ENCODE measurements at places on chromosomes 16 and 17.
A peak's percentile ranks its signal among the peaks of the same experiment; 100 is the strongest.

DNA sequence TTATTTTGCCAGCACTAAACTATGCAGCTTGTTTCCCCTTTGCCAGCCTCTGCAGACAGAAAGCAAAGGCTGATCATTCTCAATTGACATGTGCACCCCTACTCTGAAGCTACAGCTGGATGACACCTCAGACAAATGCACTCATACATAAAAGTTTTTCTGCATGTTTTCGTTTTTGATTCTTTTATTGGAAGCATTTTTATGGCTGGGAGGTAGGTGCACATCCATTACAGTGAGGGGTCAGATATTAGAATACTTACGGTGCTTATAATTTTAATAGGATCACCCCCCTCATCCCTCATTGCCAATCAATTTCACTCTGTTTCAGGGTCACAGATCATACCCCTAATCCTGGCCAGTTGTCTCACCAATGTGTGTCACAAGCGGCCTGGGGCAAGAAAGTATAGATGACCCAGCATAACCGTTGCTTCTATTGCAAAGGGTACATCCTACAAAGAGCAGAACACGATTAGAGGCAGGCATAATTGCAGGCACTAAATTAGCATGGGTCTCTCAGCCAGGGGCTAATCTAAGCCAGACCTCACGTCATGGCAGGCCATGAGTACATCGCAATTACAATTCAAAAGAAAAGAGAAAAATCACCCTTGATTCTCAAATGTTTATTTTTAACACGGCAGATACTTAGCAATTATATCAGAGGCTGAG, 89.5 kb upstream of the SOX9 start:
- no peak for DNase-seq

GRCh38 chr17:31404028-31404949, 12.8 kb downstream of the RAB11FIP4 start:
- DNase-seq, result no peak

GRCh38 chr16:28607116-28607623, 2.7 kb downstream of the SULT1A1 start:
- no peak for DNase-seq

GRCh38 chr16:19499006-19499405, 22.9 kb downstream of the GDE1 start:
- DNase-seq, result no peak

- DNase-seq, result peak; percentile 41
These were observed 6.5 kb downstream of the IRX5 start for GRCh38 chr16:54936979-54937670.

DNA sequence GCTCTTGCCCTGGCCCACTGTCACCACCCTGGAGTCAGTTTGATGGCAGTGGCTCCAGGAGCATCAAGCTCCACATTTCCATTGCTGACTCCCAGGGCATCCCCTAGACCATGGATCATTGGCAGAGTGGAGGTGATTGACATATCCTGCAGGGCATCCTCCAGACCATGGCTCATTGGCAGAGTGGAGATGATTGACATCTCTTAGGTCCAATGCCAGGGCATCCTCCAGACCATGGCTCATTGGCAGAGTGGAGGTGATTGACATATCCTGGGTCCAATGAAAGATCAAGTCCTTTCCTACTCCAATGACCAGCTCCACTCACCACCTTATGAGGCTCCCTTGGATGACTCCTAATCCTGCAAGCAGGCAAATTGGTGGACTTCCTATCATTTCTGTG, 174.3 kb upstream of the NLRP1 start:
- peak; percentile 32 for DNase-seq

DNA sequence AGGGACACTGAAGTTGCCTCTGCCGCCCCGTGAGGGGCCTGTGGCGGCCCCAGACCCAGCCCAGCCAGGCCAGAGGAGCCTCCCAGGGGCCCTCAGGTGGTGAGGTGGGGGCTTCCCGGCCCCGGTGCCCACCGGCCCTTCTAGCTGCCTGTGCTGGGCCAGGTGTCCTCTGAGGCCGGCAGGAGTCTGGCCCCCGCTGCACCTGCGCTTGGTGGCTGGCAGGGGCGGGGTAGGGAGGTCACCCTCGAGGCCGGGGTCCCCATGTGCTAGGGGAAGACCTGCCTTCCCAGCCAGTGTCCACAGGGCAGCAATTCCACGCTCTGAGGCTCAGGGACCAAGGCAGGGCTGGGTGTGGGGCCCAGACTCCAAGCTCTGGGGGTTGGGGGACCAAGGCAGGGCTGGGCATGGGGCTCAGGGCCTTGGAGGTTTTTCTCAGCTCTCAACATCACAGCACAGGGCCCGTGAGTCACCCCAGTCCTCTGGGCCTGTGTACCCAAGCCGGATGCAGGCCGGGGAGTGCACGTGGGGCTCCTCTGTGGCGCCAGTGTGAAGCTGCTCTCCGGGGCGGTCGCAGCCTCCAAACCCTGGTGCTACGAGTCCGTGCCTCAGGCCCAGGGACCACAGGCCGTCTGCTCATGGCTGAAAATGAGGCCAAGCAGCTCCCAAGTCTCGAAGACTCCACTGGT, 1.3 kb upstream of the CCDC154 start:
- no peak for DNase-seq

GRCh38 chr16:67841198-67841815, 813 bp upstream of the THAP11 start:
- DNase-seq, result peak; percentile 74

GRCh38 chr16:86931410-86931941, 353.1 kb downstream of the FOXL1 start:
- DNase-seq, result no peak

GRCh38 chr17:64087252-64088005, 42.5 kb downstream of the ERN1 start:
- no peak for DNase-seq

DNA sequence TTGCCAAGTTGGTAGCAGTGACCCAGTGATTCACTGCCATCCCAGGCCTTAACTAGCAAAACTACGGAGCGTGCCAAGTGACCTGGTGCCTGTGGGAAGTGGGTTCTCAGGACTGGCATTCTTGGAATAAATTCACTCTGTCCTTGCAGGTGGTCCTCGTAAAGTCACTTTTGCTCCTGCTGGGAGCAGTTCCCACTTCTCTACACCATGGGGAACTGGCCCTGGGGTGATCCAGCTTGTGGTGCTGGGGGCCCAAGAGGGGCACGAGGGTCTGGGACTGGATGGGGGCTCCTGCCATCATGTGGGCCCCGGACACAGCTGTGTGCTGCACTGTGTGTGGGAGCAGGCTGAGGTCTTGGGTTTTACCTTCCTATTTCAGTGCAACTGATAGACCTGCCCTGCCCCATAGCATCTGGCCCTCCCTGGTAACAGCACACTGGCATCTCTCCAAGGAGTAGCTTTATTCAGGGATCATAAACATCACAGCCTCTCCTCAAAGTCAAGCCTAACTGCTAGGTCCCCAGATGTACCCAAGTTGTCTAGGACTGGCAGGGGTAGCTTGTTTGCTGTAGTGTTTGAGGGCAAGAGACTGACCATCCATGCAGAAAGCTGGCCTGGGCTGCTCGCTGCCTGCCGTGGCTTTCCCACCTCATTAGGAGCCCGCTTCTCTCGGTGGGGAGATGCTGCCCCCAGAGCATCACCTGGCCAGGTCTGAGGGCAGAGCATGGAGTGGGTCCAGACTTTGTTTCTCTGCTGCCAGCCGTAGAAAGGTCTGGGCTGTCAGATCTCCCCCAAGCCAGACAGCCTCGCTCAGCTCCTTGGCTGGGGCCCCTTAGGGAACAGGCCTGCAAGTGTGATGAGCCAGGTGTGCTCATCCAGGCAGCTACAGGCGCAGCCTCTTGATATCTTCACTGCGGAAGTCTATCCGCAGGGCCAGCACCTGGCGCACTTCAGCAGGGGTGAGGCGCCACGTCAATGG, 26.0 kb downstream of the FCSK start:
- DNase-seq, result no peak

DNA sequence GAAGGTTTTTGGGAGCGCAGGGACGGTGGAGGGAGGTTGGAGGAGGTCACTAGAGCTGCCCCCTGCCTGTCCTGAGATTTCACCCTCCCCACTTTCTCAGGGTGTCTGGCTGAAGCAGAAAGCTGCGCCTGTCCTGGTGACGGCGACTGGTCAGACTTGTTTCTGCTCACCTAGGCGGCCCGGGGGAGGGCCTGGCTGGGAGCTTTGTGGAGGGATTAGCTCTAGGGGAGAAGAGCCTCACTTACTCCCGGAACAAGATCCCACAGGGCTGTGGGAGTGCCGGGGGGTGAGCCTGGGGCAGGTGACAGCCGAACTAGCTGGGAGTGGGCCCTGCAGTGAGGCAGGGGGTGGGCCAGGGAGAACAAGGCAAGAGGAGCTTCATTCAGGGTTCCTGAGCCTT, 11.5 kb downstream of the NHERF1 start:
- DNase-seq, result peak; percentile 70

DNA sequence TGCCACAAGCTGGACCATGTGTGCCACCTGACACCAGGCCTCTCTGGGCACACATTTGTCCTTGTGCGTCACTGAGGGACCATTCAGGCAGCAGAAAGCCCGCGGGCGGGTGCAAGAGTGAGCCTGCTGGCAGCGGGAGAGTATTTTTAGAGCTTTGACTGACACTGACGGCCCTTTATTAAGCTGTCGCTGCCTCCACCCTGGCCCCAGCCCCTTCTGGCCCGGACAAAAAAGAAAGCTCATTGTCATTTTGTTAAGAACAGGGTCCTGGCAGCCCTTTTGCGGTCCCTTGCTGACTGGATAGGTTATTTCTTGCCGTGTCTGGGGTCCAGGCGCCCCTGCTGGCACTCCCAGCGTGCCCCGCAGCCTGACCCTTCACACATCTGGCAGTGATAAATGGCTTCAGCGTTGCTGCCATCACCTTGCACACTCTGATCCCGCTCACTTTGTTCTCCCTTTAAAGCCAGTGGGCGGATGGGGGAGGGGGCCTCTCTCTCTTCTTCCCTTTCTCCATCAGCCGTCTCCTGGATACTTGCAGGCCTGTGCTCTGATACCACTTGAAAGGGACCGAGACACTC, 78.4 kb upstream of the NKD1 start:
- DNase-seq, result peak; percentile 23

GRCh38 chr16:87661561-87661960, 59.3 kb downstream of the JPH3 start:
- DNase-seq, result no peak

DNA sequence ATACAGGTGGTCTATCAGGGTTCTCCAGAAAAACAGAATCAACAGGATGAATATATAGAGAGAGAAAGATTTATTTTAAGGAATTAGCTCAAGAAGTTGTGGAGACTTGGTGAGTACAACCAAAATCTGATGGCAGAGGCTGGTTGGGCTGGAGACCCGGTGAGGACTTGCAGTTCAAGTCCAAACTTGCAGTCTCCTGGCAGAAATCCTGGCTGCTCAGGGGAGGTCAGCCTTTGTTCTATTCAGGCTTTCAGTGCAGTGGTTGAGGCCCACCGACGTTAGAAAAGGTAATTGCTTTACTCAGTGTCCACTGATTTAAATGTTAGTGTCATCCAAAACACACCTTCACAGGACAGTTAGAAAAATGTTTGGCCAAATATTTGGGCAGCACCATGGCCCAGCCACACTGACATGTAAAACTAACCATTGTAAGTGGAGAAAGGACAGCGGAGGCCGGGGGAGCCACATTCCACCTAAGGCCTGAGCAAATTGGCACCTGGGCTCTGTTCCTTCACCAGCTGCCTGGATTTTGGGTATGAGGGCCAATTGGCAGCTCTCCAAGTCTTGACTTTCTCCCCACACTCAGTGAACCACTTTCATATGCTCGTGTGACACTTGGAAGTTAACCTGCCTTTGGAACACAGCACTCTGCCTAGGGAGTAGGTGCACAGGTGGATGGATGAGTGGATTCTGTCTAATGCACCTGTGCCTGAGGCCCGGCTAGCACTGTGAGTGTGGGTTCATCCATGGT, 54.7 kb downstream of the CACNG5 start:
- no peak for DNase-seq

GRCh38 chr17:320809-321385, 31.7 kb downstream of the RPH3AL start:
- DNase-seq, result no peak

DNA sequence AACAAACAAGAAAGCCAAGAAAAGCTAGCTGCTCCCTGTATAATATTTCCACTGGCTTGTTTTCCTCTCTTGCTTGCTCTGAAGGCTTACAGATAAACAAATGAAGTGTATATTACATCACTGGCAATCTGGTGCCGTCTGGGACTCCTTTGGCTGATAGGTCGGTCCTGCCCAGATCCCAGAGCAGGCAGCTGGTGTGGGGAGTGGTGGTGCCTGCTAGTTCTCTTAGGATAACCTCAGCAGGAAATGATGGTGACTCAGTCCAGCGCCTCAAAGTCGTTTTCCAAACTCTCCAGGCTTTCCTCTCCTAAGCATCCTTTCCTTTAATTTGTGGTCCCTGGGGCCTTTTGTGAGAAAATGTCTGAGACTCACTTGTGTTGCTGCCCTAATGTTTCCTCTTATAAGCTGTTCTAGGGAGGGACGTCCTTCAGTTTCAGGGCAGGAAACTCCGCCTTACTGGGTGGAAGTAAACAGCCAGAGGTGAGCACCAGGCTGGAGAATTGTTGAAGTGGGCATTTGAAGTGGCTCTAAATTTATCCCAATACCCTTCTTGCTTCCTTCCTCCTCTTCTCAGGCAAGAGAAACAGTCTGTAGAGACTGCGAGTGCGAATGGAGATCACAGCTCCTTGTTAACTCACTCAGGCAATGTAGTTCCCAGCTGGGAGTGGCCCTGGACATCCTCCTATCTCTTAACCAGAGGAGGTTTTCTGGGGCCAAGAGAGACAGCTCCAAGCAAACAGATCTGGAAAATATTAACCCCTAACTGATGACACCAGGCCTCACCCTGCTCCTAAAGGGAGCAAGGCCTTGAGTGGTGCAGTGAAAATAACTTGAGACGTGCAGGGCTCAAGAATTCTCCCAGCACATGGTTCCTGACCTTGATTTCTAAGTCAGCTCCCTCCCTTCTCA, 34.9 kb downstream of the CD300LF start:
- DNase-seq, result peak; percentile 94

- DNase-seq, result no peak
These were observed 531 bp upstream of the CDH1 start for GRCh38 chr16:68736561-68736960.

GRCh38 chr17:34764716-34765115, 185.3 kb downstream of the TMEM132E start:
- DNase-seq, result no peak

DNA sequence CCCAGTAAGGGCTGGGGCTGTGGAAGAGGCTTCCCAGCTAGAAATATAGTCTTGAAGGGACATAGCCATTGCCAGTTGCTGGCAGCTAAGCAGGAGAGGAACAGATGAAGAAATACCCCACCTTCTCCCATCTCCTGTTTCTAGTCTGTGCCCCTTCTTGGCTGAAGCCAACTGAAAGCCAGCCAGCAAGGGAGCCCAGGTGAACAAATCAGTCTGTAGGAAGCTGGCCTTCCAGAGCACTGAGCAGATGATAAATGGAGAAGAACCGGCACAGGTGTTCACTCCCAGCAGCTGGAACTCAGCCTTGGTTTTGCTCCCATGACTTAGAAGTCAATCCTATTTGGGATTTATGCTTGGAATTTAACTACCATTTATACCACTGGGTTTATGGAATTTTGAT, 69.2 kb upstream of the DHX40 start:
- DNase-seq, result no peak

GRCh38 chr16:9136596-9136995, 45.2 kb downstream of the HAPSTR1 start:
- DNase-seq, result no peak
